ENCODE measurements at places on chromosomes 1 and 21.

DNA sequence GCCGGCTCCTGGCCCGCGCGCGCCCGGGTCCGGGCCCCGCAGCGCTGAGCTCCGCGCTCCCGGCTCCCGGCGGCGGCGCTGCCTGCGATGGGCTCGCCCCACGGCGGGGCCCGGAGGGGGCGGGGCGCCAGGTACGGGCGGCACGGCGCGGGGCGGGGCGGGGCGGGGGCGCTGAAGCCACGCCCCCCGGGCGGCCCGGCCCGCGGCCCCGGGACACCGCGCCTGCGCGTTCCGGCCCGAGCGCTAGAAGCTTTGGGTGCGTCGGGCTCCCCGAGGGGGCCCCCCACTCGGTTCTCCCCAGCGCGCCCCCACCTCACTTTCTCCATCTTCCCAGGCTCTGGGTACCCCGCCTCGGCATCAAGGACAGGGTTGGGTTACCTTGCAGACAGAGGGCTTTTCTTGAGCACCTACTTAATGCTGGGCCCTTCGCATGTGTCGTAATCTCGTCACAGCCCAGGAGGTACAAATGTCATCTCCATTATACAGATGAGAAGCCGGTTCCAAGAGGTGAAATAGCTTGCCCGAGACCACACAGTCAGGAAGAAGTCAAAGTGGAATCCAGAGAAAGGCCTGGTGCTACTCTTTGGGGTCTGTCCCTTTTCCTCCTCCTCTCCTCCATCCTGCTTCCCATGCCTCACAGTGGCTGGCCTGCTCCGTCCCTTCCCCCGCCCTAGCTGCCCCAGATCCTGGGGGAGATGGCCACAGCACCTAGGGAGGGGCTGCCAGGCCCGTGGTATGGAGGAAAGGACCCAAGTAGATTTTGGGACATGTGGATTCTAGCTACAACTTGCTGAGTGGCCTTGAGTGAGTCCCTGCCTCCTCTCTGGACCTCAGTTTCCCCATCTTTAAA lies 46.5 kb downstream of the RAP1GAP start:
- DNase-seq = no peak

GRCh38 chr1:7515904-7516303 lies 255.2 kb upstream of the VAMP3 start:
- no peak for DNase-seq

DNA sequence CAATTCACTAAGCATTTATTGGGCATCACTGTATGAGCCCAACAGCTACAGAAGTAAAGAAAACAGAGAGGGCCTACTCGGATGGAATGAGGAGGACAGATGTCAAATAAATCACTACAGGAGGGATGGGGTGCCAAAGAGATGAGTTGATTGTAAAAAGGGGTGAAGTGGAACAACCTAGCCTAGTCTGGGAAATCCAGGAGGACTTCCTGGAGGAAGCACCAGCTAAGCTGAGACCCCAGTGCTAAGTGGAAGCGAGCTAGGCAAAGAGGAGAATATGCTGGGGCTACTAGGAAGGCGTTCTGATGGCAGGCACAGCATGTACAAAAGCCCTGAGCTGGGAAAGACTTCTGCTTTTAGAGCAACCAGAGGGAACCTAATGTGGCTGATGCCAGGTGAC lies 42.1 kb downstream of the TAS1R2 start:
- no peak for DNase-seq

GRCh38 chr1:203133970-203134725 lies 6.6 kb downstream of the ADORA1 start:
- DNase-seq = no peak

GRCh38 chr1:174556392-174556791 lies 108.6 kb downstream of the GPR52 start:
- DNase-seq = no peak

DNA sequence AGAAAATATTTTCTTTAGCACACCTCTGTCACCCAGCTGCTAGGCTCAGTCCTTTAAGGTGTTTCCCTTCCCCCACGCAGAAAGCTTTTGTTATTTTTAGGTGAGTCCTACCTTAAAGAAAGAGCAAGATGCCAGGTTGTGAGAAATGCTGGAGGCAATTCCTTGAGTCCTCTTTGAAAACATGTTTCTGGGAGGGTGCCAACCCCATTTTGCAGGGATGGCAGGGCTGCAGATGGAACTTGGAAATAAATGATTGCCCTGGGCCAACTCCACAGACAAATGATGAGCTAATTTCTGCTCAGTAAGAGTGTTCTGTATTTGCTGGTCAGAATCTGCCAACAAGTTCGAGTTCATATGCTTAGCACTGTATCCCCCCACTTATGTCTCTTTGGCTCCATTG lies 119.2 kb upstream of the RAB3GAP2 start:
- DNase-seq = no peak

- no peak for DNase-seq
These were observed 2.4 kb upstream of the MMP23B start for GRCh38 chr1:1629430-1630190.

GRCh38 chr1:37240897-37241296 lies 206.6 kb upstream of the GRIK3 start:
- DNase-seq = no peak

- no peak for DNase-seq
These were observed 1.3 kb downstream of the GORAB start for GRCh38 chr1:170533298-170533697.

DNA sequence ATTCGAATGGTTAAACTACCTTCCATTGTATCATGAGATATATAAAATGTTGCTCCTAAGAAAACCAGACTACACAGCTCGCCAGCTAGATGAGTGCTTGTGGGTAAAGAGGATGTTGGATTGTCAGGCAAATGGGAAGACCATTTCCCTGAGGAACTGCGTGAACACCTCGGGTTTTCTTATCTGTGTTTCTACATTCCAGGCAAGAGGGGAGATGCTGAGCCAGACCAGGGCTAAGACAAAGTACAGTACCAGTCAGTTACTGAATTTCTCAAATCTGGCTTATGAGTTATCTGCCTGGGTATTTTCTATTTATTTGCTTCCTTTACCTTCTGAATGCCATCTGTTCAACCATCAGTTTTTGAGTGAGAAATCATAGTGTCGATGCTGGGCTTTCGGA lies 170.8 kb downstream of the PLA2G4A start:
- no peak for DNase-seq

GRCh38 chr1:94120991-94121390 lies at the start of gene ABCA4:
TSS of gene ABCA4 (minus strand) at chr1:94121148. CDS start at chr1:94121045, 103 bp downstream.
- DNase-seq = no peak

- no peak for DNase-seq
These were observed 25.6 kb downstream of the IL23R start for GRCh38 chr1:67191668-67192520.

DNA sequence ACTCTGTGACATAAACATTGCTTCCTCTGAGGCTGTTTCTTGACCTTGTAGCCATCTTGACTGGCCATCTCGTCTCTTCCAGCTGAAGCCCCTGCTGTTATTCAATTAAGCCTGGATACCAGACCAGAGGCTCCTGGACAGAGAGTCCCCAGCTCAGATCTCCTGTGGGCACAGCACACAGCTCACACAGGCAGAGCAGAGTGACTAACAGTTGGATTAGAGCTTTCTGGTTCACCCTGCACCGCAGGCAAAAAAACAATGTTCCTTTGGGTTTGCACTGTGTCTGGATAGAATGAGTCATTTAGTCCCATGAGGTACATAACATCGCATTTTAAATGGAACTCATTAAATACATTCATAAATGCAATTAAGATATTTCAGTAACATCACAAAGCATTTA lies 33.4 kb upstream of the USH2A start:
- no peak for DNase-seq

- peak; percentile 35 for DNase-seq
These were observed 62.7 kb downstream of the SKI start for GRCh38 chr1:2290595-2291510.

DNA sequence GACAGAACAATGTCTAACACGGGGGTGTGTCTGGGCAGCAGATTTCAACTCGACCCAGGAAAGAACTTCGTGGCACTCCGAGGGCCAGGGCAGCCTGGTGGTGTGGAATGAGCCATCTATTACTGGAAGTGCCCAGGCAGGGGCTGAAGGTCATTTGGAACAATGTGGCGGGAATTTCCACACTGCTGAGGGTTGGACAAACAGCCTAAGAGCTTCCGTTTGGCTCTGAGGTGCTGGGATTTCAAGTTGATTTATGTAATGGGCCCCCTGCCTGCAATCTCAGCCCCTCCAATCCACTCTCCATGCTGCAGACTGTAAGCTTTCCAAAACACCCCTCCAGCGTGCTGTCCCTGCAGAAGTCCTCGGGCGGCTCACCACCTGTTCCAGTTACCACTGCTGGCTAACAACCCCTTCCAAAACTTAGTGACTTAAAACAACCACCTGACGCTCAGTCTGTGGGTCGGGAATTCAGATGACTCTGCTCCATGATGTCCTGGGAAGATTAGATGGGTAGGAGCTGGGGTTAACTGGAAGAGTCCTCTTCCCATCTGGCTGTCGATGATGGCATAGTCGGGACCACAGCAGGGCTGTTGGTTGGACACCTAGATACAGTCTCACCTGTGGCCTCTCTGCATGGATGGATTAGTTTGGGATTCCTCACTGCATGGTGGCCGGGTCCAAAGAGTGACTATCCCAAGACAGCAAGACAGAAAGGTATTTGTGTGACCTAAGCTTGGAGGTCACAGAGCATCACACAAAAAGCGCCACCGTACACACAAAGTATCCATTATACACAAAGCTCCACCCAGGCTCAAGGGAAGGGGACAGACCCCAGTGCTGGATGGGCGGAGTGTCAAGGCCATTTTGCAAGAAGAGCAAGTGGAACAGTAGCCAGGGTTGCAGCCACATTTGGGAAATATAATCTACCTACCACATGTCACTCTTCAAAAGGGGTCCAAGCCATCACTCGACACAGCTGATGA lies 89.7 kb upstream of the IFFO2 start:
- DNase-seq = no peak

- DNase-seq = no peak
These were observed 26.5 kb upstream of the KRTAP19-8 start for GRCh38 chr21:31064803-31065202.

DNA sequence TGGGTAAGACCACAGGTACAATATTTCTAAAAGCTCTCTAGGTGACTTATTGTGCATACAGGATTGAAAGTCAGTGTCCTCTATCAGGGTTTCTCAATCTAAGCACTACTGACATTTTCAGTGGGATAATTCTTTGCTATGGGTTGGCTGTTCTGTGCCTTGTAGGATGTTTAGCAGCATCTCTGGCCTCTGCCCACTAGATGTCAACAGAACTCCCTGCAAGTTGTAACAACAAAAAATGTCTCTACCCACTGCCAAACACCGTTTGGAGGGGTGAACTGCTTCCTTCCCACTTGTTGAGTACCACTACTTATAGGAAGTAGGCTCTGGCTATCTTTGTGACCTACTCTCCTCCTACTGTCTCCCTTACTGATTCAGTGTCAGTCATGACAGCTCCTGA lies 90.1 kb upstream of the ZRANB2 start:
- no peak for DNase-seq

DNA sequence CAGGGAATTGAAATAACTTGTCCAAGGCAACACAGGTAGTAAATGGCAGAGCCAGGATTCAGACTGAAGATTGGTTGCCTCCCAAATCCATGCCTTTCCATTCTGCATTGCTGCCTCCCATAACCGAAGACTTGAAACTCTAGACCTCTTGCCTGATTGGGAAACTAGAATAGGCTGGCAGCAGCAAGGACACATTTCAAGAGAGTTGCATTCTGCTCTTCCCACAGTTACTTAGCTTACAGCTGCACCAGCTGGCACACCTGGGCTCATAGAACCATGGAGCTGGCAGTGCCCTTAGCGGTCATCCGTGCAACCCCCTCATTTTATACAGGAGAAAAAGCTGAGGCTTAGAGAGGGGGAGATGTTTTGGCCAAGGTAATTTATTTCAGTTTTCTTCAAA lies 8.0 kb downstream of the TRNAU1AP start:
- no peak for DNase-seq

DNA sequence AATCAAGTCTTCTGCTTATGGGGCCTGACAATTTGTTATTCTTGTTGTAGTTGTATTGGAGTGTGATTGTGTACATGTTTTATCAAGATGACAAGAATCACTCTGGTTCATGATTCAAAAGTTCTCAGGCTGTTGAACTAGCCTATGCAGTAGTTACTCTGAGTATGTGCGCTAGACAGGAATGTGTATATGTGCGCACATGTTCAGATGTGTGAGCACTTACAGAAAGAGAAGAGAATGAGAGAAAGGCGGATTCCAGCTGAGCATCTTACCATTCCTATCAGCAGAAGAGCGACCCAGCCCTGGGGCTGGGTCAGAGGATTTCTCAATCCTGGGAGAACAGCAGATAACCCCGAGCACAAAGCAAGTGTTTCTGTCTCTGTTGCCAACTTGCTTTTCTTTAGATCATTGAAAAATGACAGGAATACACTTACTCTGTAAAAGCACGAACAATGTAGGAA lies 110.8 kb upstream of the HOOK1 start:
- DNase-seq = no peak

- no peak for DNase-seq
These were observed 3.3 kb upstream of the SHISAL2A start for GRCh38 chr1:52629667-52630066.

- no peak for DNase-seq
These were observed 79.7 kb downstream of the ZNF326 start for GRCh38 chr1:90074566-90074965.

DNA sequence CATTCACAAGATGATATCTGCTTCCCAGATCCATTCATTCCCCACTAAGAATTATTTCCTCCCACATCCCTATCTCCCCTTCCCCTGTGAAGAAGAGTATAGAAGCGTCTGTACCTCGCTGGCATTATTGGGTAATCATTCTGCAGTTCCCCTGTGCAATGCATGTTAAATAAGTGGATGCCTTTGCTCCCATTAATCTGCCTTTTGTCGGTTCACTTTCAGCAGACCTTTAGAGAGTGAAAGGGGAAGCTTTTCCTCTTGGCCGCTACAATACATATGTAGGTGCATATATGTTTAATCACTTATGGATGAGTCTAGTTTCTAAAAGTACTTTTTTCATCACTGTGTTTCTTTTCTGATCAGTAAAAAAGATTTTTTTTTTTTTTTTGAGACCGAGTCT lies 7.0 kb downstream of the CLCN6 start:
- no peak for DNase-seq

- no peak for DNase-seq
These were observed 15.5 kb upstream of the MAP3K7CL start for GRCh38 chr21:29114765-29115500.

DNA sequence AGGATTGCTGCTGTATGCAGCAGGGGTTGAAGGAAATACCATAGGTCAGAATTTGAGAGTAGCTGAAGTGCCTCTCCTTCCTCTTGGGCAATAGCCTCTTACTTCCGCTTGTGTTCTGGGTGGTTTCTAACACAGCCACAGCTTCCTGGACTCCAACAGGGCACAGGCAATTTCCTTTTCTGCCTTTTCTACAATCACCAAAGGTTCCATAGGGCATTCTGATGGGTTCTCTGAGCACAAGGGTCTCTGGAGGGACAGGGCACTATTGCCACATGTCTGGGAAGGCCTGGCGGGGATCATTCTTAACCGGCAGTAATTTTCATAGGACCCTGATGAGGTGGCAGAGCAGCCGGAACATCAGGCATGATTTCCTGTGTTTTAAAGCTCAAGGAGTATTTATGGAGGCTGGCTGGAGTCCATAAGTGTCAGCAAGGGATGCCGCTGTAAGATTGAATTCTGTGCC lies 5.5 kb upstream of the AGTRAP start:
- no peak for DNase-seq

Data from GM12864 (cell line).